ENCODE measurements at places on chromosomes 2 and 18.
A peak's percentile ranks its signal among the peaks of the same experiment; 100 is the strongest.

DNA sequence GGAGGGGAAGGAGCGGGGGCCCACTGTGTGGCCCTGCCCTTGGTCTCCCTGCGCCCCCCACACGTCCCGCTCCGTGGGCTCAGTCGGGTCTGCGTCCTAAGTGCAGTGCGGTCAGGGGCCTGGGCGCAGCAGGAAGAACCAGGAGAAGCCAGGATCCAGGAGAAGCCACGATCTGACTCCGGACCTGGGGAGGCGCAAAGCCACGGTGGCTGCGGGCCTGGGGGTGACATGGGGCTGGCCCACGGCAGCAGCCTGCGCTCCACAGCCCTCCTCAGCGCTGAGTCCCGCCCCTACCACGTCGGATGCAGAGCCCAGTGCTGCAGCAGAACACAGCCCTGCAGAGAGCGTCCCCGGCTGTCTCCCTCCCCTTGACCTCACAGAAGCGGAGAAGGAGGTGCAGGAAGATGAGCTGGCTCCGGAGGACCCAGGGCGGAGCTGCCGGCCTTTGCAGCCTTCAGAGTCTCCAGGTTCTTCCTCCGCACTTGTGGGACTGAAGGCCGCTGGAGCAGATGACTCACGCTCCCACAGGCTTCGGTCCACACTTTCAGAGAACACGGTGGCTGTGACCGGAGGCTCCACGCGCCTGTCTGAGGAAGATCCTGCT is 589.2 kb upstream of the SALL3 start:
- DNase-seq: no peak

GRCh38 chr2:144941743-144942488 is 422.0 kb upstream of the ZEB2 start:
- peak; percentile 74 for DNase-seq

- DNase-seq: no peak
These were observed 302.2 kb upstream of the STON1 start for GRCh38 chr2:48227617-48228344.

DNA sequence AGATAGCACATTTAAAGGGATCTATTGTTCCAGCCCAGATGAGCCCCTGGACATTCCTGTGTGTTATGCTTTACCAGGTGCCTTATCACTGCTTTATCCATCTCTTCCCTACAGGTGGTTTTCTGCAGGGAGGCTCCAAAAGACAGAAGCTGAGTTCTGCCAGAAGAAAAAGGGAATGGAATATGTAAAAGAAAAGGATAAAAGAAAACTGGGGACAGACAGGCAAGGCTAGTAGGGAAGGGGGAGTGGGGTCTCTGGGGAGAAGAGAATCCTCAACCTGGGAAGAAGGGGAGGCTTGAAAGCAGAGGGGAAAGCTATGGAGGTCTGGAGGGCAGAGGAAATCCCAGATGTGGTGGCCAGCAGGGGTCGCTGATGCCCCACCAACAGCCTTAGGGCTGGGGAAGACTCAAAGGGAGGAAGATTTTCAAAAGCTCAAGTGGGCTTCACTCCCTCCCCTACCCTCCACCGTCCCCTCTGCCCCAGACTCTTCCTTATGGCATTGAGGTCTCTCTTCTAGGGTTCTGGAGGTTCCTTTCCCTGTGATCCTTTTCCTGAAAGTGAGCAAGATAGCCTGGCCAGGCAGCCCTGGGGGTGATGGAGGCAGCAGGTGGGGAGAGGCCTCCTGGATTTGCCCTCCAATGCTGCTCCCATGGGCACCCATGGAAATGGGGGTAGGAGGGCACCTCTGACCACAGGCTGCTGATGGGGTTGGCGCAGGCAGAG is 178.1 kb upstream of the PKDCC start:
- DNase-seq: peak; percentile 40

DNA sequence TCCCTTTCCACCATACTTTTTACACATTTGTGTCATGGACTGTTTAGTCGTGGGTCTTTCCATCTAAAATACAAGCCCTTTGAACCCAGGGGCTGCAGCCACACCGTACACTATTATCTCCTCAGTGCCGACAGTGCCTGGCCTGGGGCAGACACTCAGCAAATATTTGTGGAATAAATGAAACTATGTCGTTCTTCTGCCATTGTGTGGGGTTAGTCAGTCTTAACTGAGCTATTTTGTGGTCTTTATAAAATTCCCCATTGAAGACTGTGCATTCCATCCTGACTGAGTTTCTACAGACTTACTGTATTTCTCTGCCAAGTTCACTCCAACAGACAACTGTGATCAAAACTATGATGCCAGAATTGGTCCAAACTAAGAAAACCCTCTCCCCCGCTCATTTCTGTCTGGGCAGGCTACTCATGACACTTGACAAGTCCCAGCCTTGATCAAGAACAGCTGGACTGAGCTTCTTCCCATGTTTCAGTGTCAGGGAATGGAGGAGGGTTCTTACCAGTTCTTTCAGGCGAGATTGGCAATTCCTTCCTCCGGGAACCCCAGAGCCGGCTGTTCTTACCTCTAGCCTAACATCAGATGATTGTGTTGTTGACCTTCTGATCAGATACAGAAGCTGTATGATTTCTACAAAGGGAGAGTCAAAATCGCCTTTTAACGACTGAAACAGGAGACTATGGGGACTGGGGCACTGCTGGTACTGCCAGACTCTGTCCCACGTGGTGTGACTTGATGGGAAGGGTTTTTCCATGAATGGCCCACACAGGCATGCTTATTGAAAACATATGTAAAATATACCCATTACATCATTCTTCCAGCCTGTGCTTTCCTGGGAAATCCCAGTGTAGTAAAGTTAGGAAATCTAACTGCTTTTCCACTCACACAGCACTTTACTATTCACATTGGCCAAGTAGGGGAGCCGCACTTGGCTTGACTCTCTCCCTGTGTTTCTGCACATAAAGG is 77.4 kb upstream of the NPAS2 start:
- DNase-seq: peak; percentile 92

GRCh38 chr18:25832001-25832604 is 258.3 kb downstream of the SS18 start:
- DNase-seq: peak; percentile 27

DNA sequence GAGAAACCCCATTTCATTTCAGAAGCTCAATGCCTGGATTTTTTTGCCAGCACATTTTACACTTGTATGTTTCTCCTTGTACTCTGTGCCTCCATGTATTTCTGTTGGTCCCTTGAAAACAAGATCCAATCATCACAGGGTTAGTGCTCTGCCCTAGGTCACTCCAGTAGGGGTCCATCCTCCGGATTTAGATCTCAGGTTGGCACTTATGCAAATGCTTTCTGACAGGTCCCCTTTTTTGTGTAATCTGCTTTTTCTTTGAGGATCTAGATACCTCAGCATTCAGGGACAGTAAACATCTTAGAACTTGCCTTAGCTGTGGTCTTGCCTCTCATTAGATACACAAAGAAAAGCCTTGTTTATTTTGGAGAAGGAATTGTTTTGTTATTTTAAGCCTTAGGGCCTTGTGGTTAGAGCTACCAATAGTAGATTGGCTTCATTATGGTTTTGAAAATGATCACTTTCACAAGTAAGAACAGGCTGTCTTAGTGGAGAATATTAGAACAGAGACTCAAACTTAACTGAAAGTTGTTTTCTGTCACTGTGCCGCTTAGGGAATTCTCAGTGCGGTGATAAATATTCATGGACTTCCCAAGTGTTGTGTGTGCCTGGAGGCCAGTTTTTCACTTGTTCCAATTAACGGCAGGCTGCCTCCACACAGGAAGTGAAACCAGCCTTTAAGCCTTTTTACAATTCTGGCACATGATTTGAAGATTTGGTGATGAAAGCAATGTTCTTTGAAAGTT is 7.8 kb downstream of the MERTK start:
- DNase-seq: peak; percentile 97

DNA sequence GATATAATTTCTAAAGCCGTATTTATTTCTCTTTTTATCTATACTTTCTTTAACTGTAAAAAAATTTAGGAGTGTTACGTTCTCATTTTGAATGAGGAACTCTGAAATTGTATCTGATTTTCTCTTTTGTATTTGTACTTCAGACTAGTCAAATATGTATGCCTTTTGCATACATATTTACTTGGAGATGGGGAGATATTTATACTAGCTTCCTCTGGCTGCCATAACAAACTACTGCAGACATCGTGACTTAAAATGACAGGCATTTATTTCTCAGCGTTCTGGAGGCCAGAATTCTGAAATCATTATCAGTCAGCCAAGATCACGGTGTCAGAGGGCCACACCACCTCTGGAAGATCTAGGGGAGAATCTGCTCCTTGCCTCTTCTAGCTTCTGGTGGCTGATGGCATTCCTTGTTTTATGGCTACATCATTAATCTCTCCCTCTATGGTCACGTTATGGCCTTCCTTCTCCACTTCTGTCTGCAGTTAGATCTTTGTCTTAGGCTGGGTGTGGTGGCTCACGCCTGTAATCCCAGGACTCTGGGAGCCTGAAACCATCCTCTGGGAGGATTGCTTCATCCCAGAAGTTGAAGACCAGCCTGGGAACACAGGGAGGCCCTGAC is 8.2 kb downstream of the LCLAT1 start:
- no peak for DNase-seq

- DNase-seq: no peak
These were observed 80.5 kb downstream of the NRXN1 start for GRCh38 chr2:50951437-50951836.

- no peak for DNase-seq
These were observed 733.0 kb upstream of the SOX11 start for GRCh38 chr2:4959219-4959618.

DNA sequence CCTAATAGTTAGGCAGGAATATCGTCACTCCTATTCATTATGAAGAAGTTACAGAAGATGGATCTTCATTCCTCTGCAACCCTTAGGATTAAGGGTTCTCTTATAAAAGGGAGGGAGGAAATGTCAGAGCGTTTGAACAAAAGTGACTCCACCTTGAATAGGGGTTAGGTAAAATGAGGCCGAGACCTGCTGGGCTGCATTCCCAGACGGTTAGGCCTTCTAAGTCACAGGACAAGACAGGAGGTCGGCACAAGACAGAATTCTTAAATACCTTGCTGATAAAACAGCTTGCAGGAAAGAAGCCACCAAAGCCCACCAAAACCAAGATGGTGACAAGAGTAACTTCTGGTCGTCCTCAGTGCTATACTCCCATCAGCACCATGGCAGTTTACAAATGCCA is 147.6 kb downstream of the CDCA7 start:
- no peak for DNase-seq

All from foreskin melanocyte (primary cell).